ENCODE measurements at places on chromosomes 7 and 10. TPM values are rescaled to one million over a fixed set of nuclear protein-coding genes. Genes with fewer than 3 reads are reported as not detected.
A peak's percentile ranks its signal among the peaks of the same experiment; 100 is the strongest.

The PNLIPRP3 gene
- not detected for total RNA-seq

DNA sequence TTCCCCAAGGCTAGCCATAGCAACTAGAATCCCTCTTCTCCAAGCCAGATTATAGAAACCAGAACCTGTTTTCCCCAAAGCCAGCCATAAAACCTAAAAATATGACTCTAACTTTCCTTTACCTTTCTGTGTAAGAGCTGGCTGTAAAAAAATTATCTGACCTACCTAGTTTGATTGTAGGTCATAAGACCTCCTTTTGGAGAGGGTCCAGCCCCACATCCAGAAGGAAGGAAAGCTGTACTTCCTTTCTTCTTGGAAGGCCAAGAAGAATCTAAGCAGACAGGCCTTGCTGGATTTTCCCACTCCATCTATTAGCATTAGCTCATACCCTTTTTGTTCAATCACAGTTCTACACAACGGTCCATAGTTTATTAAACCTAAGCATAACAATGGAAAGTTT is 1006.3 kb downstream of the SORCS3 start:
- no peak for DNase-seq

- DNase-seq: no peak
These were observed 33.4 kb downstream of the C10orf71 start for GRCh38 chr10:49332333-49332732.

GRCh38 chr10:12636571-12636970 is 287.2 kb downstream of the CAMK1D start:
- DNase-seq: no peak

The PRRT4 gene
- total RNA-seq: 0.56 TPM

DNA sequence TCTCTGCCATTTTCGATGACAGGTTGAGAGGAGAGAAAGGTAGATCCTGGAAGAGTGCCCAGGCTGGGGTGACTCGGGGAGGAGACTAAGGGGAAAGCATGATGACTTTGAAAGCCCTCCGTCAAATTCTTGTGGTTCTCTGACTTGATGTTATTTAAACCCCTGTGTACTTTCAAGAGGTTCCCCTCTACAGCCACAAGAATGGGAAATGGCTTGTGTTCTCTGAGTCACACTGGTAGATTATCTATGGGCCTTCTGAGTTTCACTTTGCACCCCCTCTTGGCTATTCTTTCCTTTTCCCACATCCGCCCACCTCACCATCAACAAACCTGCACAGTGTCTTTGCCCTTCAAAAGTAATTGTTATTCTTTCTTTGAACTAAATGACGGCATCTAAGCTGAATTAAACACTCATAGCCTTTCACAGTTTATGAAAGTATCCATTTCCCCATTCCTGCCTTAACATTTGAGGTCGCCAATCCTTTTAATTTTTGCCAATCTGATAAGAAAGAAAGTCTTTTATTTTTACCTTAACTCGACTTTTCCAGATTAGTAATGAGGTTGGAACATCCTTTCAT is 24.1 kb downstream of the PRF1 start:
- DNase-seq: no peak

- DNase-seq: no peak
These were observed 171.0 kb downstream of the GRID1 start for GRCh38 chr10:86195521-86196157.

- peak; percentile 53 for DNase-seq
These were observed 643 bp downstream of the SMO start for GRCh38 chr7:129188892-129189660.

DNA sequence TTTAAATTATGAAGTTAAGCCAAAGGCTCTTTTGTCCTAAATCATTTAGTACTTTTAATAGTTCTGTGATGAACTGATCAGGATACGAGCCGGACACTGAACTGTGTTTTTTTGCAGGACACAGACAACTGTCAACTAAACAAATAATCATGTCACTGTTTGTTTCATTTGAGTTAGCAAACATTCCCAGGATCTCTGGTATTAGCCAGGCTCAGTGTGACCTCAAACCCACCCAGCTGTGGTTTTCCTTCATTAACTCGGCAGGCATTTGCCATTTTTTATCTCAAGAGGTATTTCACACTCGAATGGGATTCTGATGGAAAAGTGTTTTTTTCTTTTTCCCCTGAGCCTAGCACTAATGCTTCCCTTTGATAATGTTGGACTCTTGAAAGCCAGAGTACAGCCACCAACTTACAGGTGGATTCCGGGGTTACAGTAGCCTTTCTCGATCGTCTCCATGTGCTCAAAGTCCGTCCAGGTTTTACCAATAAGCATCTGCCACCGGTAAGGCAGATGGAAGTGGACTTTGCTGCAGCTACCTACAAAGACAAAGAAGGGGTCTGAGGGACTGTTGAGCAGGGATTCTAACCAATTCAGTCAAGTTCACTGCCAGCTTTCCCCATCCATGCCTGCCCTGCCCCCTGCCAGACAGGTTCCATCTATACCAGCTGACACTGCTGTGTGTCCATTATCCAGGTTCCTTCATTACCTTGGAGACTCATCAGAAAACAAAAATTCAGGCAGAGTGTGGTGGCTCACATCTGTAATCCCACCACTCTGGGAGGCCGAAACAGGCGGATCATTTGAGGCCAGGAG is 33.4 kb downstream of the ZC3HAV1 start:
- no peak for DNase-seq

The MOGAT3 gene
- not detected for total RNA-seq

GRCh38 chr7:159211540-159212182 is 67.0 kb upstream of the VIPR2 start:
- no peak for DNase-seq

GRCh38 chr10:129929343-129930292 is 34.5 kb downstream of the EBF3 start:
- DNase-seq: peak; percentile 51

- no peak for DNase-seq
These were observed 352.4 kb upstream of the MEOX2 start for GRCh38 chr7:16038906-16039305.

The PRF1 gene
- total RNA-seq: not detected

DNA sequence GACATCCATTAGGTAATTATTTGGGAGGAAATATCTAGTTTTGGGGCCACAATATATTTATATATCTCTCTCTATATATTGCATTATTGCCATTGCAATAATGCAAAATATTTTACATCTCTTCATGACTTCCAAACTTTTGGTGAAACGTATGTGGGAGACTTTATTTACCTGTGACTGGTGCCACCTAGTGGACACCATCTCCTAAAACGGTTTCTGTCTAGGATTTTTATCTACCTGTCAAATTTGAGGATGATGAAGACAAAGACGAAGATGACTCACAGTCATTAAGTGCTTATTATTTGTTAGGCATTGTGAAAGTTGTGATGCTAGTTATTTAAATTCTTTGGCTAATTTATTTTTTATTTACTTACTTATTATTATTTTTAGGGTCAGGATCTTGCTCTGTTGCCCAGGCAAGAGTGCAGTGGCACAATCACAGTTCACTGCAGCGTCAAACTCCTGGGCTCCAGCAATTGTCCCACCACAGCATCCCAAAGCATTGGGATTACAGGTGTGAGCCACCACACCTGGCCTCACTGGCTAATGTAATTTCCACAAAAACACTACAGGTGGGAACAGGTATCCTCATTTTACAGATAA is 18.7 kb upstream of the CBLL1 start:
- peak; percentile 74 for DNase-seq

GRCh38 chr7:98557538-98558031 is 59.5 kb upstream of the NPTX2 start:
- no peak for DNase-seq

The FAM237B gene
- not detected for total RNA-seq

- no peak for DNase-seq
These were observed 45.0 kb downstream of the JAKMIP3 start for GRCh38 chr10:132110713-132111112.

- no peak for DNase-seq
These were observed 192.7 kb downstream of the SEC23IP start for GRCh38 chr10:120085096-120085796.

GRCh38 chr7:121153995-121154394 is 165.5 kb downstream of the CPED1 start:
- no peak for DNase-seq

DNA sequence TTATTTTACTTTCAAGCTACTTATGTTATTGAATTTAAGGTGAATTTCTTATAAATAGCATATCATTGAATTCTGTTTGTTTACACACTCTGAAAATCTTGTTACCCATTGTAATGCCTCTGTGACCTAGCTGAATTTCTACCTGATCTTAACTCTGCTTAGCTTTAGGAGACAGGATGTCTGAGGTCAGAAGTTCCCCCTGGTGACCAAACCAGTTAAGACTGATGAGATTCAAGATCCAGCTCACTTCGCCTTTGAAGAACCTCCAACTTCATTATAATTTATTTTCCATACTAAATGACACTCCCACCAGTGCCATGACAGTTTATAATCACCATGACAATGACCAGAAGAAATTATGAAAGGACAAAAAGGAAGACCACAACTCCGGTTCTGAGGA is 213.4 kb upstream of the CDC14C start:
- DNase-seq: peak; percentile 30

DNA sequence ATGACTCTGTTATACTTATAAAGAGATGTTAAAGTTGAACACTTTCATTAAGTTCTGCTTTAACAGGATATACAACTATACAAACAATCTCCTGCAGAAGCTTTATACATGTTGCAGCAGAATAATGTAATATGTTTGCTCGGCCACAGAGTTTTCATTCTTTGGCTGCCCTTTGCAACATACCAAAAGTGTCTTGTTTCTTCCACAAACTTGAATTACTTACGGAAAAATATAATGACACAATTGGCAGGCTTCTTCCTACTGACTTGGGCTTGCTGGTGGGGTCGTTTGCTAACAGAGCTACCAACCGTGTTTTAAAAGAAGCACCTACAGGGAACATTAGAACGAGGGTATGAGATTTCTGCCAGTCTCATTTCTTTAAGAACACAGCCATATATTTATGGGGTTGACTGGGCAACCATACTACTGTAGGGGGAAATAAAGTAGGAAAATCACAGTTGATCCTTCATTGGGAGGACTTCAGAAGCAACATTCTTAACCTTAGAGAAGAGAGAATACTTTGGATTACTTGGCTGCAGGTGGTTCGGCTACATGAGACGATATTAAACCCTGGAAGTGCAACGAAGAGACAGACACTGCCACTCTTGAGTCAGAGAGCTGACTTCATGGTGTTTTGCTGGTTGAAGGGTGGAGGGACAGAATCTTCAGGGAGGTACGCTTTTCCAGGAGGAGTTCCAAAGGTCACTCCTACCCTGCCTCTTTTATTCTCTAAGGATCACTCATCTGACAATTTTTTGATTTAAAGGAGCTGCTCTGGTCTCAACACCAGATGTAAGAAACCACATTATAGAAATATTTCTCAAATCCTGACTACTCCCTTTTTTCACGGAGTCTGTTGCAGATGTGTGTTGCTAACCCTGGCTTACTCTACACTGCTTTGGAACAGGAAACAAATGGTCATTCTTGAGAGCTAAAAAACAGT is 123.9 kb downstream of the SEMA3C start:
- no peak for DNase-seq

GRCh38 chr10:97999923-98000248 is 30.5 kb downstream of the CRTAC1 start:
- DNase-seq: no peak

DNA sequence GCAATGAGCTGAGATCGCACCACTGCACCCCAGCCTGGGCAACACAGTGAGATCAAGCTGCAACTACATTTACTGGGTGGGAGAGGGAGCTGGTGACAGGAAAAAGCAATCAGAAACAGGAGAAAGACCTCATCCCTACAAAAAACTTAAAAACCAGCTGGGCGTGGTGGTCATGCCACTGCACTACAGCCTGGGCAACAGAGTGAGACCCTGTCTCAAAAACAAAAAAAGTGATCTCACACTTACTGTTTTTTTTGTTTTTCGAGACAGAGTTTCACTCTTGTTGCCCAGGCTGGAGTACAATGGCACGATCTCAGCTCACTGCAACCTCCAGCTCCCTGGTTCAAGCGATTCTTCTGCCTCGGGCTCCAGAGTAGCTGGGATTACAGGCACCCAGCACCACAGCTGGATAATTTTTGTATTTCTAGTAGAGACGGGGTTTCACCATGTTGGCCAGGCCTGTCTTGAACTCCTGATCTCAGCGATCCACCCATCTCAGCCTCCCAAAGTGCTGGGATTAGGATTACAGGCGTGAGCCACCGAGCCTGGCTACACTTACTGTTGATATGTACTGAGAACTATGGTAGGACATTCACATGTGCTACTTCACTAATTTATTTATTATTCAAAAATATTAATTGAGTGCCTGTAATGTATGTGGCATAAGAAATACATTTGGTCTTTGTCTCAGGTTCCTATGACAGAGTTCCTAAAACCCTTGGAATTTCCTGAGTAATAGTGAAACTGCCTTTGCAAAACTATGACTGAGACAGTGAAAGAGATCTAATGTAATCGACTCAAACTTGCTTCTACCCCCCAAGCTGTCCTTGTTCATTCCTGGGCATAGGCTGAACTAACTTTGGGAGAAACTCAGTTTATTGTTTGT is 27.7 kb upstream of the NRBF2 start:
- no peak for DNase-seq
